HEK293T (cell line): ENCODE measurements at places on chromosomes 1 and 21.

DNA sequence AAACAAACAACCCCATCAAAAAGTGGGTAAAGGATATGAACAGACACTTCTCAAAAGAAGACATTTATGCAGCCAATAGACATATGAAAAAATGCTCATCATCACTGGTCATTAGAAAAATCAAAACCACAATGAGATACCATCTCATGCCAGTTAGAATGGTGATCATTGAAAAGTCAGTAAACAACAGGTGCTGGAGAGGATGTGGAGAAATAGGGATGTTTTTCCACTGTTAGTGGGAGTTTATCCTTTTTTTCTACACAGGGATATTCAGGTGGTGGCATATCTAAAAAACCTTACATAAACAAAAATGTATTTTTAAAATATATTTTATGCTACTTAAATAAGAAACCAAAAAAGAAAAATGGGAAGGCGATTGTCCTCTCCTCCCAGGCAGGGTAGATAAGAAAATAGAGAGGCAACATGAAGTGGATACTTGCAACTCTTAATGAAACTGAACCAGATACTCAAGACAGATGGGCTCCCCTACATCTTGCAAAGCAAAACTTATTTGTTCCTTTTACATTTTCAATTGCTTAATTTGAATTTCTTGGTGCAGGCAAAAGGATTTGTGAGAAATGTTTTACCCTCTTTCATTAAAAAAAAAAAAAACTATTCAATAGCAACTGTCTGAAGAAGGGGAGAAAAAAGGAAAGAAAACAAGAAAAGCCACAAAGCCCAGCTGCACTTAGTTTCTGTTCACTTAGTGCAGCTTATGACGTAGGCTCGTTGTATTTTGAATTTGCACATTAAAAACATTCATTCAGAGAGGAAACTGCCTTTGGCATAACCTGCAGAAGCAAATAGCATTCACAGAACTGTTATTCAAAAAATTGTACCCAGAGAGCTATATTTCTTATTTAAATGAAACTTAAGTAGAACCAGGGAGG lies 36.9 kb upstream of the RGS1 start:
- DNase-seq, result no peak

DNA sequence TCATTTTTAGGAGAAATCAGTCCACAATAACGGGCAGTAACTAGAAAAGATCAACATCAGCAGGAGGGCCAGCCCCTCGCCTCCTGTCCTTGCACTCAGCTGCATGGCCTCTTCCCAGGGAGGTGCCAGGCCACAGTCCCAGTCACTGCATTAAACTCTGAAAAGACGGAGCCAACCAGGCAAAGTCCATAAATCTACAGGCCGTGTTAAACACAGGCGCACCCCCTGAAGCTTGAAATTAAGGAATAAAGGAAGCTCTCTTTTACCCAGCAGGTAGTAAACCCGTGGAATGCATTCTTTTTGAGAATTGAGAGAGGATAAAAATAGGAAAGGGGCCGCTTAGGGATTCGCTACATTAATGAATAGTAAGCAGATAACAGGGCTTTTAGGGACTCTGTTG lies 18.4 kb downstream of the H6PD start:
- peak; percentile 34 for DNase-seq

DNA sequence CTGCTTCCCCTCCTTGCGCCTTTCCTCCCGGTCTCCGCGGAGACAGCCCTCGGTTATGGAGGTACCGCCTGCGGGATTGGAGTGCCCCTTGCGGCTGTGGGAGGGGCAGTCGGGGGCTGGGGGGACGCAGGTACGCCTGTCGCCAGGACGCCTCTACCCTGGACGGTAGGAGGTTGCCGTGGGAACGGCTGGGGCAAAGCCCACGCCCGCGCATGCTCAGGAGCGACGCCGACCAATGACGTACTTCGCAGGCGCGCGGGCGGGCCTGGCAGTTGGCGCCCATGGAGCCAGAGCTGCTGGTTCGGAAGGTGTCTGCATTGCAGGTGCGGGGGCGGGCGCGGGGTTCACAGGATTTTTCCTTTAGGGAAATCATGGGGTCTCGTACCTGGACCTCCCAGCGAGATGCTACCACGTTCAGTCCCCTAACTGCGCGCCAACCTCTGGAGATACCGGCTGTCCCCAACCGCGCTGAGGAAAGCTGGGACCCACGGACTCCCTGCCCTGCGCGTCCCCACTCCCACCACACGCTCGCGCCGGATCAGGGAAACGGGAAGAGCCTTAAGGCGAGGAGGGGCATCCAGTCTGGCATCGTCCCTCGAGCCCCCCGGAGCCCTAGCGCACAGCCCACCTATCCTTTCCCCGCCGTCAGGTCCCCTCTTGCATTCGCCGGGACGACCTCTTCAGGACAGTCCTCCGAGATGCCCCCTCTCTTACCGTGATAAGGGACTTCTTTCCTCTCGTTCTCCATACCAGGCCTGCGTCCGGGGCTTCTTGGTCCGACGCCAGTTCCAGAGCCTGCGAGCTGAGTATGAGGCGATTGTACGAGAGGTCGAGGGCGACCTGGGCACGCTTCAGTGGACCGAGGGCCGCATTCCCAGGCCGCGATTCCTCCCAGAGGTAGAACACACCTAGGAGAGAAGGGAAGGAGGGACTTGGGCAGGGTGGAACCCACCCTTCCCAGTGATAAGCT lies at the start of gene IQCC:
Gene IQCC (plus strand): TSS at position 271 of the 970 bp plus-strand sequence. CDS start 11 bp downstream, at position 282.
- DNase-seq, result peak; percentile 99

DNA sequence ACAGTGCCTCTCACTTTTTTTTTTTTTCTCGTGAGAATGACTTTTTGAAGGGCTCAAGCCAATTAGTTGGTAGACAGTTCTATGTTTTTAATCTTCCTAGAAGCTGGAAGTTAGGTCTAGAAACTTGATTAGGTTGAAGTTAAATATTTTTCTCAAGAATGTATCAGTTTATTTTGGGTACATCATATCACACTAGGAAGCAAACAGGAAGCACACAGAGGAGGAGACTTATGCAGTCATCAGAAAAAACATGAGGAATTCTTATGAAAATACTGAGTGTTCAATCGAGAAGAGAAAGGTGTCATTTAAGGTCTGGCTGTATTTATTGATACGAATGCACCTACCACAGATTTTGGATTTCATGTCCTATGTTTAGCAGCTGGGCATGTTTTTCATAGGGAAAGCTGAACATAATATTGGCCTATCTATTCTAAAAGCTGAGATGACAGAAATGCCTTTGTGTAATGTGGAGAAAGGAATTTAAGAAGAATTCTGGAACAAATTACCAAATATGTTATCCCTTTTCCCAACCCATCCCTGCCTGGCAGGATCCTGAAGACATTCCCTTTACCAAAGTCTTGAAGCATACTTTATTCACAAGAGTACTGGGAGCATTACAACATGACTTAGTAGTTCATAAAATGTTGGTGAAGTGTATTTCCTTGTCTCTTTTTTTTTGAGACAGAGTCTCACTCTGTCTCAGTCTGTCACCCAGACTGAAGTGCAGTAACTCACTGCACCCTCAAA lies 17.5 kb upstream of the ZFP69B start:
- no peak for DNase-seq

DNA sequence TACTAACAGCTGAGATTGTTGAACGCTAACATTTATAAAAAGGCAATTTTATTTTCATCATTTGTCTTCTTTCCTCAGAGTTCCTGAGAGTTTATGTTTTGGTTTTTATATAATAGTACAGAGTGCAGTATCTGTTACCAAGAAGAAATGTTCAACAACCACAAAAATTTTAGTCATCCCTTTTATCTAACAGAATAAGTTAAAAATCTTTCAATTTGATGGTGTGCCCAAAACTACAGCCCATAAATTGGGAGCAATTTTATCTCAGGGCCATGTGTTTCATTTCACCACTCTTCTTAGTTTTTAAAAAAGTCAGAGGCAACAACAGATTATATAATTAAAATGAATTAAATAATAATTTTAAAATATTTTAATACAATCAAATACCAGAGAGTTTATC lies 37.1 kb downstream of the NEXN start:
- DNase-seq, result no peak

- no peak for DNase-seq
These were observed 145.5 kb downstream of the TBX15 start for GRCh38 chr1:118842452-118843201.
